T-helper 22 cell (primary cell): ENCODE measurements at places on chromosomes 2 and 18.

- DNase-seq, result no peak
These were observed 1258.3 kb upstream of the GYPC start for GRCh38 chr2:125397535-125398251.

- DNase-seq, result no peak
These were observed 72.1 kb upstream of the SULT1C3 start for GRCh38 chr2:108167699-108168098.

GRCh38 chr18:68660354-68661183 lies 54.3 kb downstream of the TMX3 start:
- DNase-seq, result no peak

DNA sequence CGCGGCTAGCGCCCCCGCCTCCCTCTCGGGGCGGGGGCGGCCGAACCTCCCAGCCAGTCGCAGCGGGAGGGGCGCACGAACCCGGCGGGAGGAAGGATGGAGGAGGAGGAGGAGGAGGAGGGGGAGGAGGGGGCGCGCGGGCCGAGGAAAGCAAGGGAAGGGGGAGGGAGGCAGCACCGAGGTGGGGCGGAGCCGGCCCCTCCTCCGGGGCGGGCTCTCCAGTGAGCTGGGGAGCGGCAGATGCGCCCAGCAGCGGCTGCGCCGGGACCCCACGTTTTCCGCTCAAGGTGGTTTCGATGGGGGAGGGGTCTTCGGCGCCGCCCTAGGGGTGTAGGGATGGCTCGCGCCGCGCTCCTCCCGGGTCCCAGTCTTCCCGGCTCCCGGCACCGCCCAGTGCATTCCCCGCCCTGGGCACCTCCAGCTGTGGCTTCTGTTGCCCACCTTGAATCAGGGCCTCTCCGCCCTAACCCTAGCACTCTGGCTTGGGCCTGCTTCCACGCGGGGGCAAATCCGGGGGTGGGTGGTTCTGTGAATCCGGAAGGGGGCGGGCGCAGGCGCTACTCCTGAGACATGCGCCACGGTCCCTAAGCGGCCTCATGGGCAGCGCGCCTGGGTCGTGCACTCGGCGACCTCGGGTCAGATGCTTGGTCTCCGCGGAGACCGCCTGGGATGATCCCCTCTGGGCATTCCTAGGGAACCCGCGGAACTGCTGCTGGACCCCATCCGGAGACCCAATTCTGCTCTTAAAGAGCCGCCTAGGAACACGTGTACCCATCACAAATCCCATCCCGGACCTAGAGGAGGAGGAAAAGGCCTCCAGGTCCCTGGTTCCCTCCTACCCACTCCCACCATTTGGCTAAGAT lies at the start of gene FBXO41:
TSS of gene FBXO41 (minus strand) at position 183 of the 863 bp plus-strand sequence. CDS start 14,848 bp downstream, outside the sequence.
- peak; percentile 36 for DNase-seq

- no peak for DNase-seq
These were observed 17.1 kb upstream of the SNED1 start for GRCh38 chr2:240981280-240981679.

DNA sequence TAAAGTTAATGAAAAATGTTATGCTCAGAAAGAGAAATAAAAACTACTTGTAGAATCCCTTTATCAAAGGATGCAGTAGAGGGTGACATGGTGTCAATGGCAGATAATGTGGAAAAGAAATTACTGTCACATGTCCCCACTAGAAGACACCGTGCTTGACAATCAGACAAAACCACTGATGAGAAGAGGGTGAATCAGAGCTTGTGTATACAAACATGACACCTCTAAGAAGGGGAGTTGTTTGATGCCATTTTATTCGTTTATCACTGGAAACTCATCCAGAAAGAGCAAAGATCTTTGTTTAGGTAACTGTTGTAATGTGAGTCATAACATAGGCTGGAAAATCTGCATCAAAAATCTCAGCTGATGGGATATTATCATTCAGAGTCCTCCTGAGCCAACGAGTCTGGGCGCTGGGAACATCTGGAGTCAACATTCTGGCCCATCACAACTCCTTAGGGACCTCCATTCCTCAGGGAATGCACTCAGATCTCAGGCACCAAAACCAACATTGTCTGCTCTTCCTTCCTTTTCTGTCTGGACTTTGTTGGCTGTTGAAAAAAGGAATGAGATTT lies 49.5 kb upstream of the RAB12 start:
- DNase-seq, result no peak

GRCh38 chr2:151478011-151478410 lies 68.3 kb downstream of the RIF1 start:
- no peak for DNase-seq

DNA sequence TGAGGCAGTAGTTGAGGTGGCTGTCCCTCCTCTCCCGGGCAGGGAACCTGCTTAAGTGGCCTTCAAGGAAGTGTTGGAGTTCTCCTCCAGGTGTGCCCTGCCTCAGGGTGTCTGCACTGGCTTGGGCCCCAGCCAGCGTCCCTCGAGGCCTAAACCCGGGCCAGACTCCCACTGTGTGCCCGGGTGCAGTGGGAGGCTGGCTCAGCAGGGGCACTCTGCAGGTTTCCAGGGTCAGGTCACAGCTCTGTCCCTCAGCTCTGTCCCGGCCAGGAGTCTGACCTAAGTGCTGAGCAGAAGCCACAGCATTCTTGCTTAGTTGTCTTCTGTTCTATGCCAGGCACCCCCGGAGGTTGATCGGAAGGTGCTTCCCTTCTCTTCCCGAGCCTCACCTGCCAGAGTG lies 69.0 kb upstream of the OTOS start:
- DNase-seq, result no peak

DNA sequence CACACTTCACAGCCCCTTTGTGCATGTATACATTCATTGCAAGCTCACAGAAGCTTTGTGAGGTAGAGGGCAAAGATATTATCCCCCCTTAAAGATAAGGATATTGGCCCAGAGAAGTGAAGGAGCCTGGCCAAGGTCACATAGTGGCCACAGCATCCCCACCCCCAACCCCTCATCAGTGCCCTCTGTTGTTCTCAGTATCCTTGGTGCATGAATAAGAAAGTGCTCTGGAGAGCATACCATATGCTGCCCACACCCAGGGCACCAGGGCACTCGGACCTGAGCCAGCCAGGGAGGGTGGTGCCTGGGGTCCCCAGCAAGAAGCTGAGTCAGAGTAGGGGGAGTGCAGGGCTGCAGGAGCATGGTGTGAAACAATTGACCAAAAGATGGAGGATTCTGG lies 3.3 kb downstream of the DYSF start:
- DNase-seq, result no peak

- no peak for DNase-seq
These were observed 671.2 kb downstream of the LRRTM4 start for GRCh38 chr2:76851000-76851399.

DNA sequence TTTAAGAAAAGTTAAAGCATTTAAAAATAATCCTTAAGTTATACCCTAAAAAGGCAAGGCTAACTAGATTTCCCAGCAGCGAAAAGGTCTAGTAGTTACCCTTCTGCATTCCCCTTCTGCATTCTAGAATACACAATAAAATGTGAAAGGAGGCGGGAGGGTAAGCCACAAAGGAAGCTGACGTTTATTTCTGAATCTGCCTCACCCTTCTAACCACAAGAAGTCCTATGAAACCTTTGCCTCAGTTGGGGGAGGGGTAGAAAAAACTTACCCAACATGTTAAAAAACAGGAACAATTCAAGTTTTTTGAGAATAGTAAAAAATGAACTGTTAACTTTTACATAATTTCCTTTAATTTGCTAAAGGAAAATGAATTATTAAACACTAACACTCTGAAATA lies 11.3 kb downstream of the STK17B start:
- DNase-seq, result peak; percentile 62

GRCh38 chr18:47975701-47976100 lies 45.2 kb upstream of the SMAD2 start:
- no peak for DNase-seq

DNA sequence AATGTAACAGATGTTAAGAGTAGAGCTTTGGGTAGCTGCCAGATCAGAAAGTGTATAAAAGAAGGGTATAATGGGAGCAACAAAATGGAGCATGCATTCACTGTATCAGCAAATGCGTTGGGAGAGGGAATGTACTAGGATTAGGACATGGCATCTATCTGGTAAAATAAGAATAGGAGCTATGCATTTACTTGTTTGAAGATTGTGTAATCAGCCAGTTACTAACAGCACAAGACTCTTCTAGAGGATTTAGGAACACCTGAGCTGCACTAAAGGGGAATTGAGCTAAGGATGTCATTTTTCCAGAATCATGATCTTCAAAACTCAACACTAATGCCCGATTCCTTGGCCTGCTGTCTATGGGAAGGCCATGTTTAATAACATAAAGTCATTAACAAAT lies 394.2 kb upstream of the TNP1 start:
- DNase-seq, result no peak

DNA sequence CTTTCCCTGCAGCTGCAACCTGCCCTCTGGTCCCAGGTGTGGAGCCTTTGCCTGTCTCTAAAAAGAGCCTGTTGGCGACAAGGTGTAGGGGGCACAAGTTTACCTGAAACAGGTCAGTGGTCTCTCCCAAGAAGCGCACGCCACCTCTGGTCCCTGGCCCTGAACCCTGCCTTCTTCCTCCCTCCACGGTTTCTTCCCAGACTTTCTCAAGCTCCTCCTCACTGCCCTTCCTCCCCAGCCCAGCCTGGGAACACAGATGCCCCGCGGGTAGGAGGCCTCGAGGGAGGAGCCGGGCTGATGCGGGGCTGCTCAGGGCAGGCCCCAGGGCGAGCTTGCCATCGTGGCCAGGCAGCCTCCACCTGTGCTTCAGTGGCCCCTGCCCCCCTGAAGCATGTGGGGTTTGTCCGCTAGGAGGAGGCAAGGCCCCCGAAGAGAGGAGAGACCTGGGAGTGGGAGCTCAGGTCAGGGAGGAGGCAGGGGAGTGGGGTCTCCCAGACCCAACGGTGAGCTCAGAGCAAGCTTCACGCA lies 89.5 kb downstream of the SMAD7 start:
- no peak for DNase-seq

- DNase-seq, result no peak
These were observed 132.1 kb upstream of the HAAO start for GRCh38 chr2:42924418-42924886.

- no peak for DNase-seq
These were observed 1898.8 kb upstream of the PIK3C3 start for GRCh38 chr18:40056079-40056692.

DNA sequence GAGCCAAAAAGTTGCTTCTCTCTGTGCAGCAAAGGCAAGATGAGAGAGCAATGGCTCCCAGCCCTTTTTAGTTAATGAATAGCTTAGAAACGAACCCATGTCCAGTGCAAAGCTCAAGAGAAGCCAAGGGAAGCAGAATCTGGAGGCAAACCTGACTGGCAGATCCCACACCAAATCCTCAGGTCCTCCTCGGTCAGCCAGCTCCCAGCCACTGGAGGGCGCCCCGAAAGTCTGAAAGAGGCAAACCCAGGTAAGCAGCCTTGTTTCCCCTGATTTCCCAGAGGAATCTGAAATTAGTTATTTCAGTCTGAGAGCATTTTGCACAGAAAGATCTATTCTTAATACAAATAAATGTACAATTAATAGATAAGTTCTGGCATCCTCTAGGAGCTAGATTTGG lies 71.3 kb upstream of the PID1 start:
- DNase-seq, result no peak

DNA sequence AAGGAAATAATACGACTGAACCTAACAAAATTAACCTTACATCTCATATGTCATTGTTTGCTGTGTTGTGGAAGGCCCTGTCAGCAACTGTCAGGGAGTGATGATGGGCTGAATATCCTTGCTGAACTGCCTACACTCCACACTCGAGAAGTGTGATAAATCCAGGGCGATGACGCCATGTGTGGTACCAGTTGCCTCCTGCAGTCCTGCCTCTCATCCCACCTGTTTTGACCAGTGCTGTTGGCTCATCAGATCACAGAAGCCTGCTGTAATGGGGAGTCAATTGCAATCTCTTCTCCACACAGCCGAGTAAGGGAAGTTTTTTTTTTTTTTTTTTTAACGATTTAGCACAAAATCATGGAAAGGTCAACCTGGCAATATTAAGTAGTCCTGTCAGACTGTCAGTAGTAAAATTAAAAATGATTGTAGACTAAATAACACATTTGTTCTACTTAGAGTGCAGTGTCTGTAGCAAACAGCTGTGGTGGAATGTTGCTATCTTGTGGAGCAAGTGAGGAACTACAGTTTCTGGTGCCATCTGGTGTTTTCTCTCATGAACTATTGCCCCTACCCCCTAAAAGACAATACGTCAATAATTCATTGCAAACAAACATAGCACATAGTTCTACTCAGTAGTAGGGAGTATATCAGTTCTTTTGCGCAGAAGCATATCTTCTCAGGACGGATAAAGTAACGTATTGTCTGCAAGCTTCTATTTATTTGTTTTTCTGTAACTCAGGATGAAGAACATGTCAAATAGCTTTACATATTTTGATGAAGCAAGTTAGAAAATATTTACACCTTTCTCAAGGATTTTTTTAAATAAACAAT lies 347.6 kb downstream of the CTNNA2 start:
- DNase-seq, result no peak

DNA sequence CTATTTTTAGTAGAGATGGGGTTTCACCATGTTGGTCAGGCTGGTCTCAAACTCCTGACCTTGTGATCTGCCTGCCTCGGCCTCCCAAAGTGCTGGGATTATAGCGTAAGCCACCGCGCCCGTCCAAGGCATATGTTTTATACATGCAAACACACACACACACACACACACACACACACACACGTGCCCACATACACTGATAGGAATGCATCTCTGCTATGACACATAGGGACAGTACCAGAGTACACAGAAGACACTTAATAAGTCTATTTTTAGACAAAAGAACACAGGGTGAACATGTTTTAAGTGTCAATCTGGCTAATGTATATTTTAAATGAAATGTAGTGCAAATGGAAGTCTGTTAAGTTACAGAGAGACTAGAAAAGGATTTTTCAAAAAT lies 10.7 kb upstream of the RNF103 start:
- no peak for DNase-seq

- DNase-seq, result no peak
These were observed 97.2 kb downstream of the PLEKHM3 start for GRCh38 chr2:207928079-207928478.

DNA sequence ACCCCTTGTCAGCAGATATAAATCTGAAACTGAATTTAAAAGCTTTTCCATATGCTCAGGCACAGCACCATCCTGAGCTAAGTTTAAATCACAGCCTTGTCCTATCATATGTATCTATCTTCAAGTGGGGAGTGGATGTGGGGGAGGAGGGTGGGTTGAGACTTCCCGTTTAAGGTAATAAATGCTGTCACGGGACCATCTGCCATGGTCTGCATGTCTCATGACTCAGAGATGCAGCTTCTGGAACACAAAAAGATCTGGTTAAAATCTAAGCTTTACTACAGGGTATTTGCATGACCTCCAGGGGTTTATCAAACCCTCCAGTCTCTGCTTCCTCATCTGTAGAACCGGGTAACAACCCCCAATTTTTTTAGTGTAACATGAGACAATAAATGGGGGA lies 377.7 kb upstream of the ST6GAL2 start:
- no peak for DNase-seq

- no peak for DNase-seq
These were observed 24.3 kb downstream of the NCOA1 start for GRCh38 chr2:24515335-24515734.

DNA sequence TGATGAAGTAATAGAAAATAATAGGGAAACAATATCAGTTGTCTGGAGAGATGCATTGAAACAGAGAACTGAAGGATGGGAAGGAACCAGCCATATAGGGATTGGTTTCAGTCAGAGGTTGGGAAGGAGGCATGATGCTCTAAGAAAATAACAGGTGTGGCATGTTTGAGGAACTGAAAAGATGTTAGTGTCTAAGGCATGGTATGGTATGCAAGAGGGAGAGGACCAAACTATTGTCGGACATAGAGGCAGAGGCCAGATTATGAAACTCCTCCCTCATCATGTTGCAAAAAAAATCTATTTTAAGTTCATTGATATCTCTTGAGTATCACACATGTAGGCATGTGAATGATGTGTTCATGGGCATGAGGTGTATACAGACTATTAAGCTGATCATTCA lies 48.9 kb upstream of the EMILIN2 start:
- no peak for DNase-seq

GRCh38 chr2:60882971-60883753 lies 1.8 kb downstream of the REL start:
- no peak for DNase-seq
